Stimulated activated CD8-positive, alpha-beta memory T cell treated with anti-CD3 and anti-CD28 coated beads, Interleukin-4, amount 100 ng/mL, for 4 hours (primary cell): ENCODE measurements at places on chromosomes 6 and 20.
A peak's percentile ranks its signal among the peaks of the same experiment; 100 is the strongest.

DNA sequence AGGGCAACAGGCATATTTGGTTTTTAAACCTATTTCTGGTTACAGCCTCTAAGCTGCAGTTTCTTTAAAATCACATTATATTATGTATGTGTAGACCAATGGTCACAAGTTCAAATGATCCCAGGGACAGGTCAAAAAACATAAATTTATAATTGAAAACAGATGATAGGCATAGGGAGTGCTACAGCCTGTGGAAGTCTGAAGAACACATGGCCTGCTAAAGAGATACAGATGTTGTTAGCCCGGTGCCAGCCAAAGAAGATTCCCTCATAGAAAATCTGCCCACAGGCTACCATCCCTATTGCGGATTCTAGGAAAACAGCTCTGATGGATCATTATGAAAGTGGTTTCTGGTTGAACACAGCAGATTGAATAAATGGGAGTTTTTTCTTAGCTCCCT is 65.3 kb downstream of the NRSN1 start:
- no peak for DNase-seq

DNA sequence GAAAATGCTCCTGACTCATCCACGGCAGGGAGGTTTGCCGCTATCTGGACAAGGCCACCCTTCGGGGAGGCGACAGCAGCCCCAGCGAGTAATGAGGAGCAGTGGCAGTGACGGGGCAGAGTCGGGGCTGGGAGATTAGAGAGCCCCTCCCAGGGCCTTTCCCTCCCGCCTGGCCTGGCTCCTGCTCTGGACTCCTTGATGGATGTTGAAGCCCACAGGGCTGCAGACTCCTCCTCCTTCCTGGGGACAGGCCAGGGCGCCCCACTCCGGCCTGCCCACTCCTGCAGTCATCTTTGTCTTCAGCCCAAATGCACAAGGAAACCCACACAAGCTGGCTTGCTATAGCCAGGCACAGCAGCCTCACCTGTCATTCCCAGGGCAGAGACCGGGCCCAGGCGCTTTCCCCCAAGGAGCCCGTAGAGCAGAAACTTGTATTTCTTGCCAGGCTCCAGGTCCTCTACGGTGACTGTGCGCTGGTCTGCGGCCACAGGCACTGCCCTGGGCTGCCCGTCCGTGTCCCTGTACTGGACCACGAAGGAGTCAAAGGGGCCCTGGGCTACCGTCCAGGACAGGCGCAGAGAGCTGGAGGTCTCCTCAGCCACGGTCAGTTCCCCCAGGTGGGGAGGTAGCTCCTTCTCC is 7.7 kb downstream of the CYP21A2 start:
- DNase-seq: no peak

- DNase-seq: no peak
These were observed 66.5 kb upstream of the TFB1M start for GRCh38 chr6:155380666-155381332.

- no peak for DNase-seq
These were observed at the start of gene SLC52A3 for GRCh38 chr20:768426-768978. SLC52A3 (minus strand) TSS chr20:768500; CDS start chr20:765774, 2,726 bp downstream.

DNA sequence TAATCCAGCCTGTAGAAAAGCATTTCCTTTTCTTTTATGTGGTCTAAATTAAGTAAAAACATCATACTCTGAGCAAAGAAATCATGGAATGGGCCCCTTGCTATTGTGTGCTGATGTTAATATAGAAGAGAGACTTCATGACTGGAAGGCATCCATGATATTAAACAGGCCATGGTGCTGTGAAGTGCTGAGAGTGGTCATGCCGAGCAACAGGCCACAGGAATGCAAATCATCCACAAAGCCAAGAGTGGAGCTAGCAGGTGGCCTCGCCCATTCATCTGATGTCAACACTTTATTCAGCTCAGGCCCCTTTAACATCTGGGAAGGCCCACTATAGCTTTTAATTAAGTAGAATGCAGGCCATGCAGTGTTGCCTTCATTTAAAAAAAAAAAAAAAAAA is 115.2 kb upstream of the HMGCLL1 start:
- DNase-seq: no peak

GRCh38 chr20:45433316-45433715 is 17.4 kb downstream of the PIGT start:
- no peak for DNase-seq

- no peak for DNase-seq
These were observed 8.5 kb upstream of the SPAG4 start for GRCh38 chr20:35607003-35607735.

DNA sequence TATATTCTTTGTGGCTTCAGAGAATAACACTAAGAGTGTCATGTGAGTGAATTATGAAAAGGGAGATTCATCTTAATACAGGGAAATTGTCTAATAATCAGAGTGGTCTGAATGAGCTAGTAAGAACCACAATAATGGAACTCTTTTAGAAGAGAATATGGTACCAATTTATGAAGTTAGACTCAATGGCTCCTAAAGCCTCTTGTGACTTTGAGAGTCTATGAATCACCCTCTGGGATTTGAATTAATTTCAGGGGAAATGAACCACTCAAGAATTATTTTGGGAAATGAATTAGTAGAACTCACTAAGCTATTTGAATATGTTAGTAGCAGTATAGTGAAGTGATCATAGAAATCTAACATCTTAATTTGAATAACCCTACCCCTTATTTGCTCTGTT is 14.3 kb downstream of the PCMT1 start:
- no peak for DNase-seq

GRCh38 chr6:64665137-64665536 is 1029.5 kb downstream of the PHF3 start:
- DNase-seq: no peak

DNA sequence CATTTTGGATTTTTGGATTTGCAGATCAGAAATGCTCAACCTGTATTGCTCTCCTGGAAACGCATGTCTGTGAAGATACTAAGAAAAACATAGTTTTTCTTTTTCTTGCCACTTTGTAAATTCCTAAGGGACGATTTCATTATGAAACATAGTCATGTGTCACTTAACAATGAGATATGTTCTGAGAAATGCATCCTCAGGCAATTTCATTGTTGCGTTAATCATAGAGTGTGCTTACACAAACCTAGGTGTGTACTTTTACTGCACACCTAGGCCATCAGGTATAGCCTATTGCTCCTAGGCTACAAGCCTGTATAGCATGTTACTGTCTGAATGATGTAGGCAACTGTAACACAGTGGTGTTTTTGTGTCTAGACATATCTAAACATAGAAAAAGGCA is 13.4 kb upstream of the THEMIS start:
- no peak for DNase-seq

GRCh38 chr6:126444659-126445273 is 104.9 kb downstream of the CENPW start:
- DNase-seq: no peak

GRCh38 chr6:12228447-12229146 is 61.6 kb upstream of the EDN1 start:
- no peak for DNase-seq

GRCh38 chr6:137342607-137343190 is 123.5 kb upstream of the IFNGR1 start:
- no peak for DNase-seq

GRCh38 chr6:46491201-46491627 is at the start of gene RCAN2:
RCAN2 (minus strand) TSS chr6:46491449.
- no peak for DNase-seq

DNA sequence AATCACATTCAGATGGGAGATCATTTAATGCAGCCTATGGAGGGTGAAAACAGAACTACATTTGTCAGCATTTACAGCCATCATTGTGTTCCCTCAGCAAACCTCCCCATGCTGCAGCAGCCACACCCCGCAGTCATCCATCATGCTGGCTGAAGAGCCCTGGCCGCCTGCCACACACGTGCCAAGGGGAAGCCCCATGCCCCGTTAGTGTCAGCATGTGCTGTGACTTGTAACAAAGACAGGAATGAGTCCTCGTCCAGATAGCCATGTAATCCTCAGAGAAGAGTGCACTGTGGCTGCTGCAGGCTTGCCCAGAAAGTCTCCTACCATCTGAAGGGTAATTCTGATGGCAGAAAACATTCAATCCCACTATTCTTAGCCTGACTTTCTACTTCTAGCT is 1097.8 kb downstream of the KIF16B start:
- no peak for DNase-seq

DNA sequence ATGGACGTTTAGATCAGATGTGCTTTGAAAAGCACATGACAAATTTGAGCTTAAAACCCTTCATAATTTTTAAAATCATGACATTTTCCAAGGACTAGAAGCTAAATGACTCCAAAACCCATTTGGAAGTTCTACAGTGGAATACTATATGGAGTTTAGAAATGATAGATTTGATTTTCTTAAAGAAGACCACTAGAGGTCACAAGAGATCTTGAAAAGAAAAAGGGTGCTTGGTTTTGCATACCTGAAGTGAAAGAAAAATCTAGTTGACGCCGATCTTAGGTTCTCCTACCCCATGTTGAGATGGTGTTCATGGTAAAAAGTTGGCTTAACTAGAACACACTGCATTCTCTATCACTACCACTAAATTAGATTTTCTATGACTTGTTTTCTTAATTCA is 31.5 kb downstream of the CFAP61 start:
- DNase-seq: no peak

GRCh38 chr20:16005021-16005914 is 568.0 kb downstream of the KIF16B start:
- no peak for DNase-seq

GRCh38 chr6:131372535-131372934 is 200.5 kb upstream of the ARG1 start:
- DNase-seq: no peak

DNA sequence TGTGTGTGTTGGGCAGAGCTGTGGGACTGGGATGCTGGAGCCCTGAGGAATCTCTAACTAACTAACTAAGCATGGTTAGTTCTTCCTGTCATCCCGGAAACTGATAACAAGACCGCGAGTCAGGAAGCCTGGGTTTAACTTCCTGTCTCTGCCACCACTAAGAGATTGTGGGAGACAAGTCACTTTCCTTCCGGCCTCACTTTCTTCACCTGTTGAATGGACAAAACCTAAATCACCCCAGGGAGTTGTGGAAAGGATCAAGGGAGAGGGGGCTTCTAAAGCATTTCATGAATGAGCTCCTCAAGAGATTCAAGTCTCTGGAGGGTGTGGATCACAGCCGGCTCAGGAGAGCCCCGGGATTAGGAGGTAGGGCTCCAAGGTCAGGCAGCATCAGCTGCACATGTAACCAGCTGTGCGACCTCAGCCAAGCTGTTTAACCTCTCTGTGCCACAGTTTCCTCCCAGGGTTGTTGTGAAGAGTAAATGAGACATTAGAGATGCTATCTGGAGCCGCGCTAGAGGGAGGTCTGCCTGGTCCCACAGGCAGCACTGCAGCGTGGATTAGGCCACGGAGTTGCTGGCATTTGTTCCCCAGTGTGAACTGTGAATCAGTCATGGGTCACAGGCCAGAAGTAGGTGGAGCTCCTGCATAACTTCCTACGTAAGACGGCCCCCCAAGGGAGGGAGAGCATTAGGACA is 105.1 kb downstream of the TOX2 start:
- DNase-seq: no peak

DNA sequence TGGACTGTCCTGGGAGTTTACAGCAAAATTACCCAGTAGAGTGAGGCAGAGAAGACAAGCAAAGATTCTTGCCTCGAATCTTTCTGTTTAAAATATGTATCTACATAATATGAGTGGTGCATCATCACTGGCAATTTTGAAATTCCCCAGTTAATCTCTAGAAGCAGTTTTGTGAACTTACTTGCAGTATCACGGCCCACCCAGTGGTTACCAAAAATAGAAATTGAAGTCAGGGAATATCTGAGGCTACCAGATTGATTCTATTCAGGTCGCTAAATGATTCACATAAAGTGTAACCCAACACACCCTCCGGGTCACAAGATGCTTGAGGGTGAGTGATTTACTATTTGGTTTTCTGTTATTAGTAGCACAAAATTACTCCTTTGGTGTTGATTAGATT is 111.9 kb downstream of the PPP1R14C start:
- DNase-seq: no peak

GRCh38 chr6:32692019-32692418 is 25.6 kb upstream of the HLA-DQB1 start:
- DNase-seq: peak; percentile 15

DNA sequence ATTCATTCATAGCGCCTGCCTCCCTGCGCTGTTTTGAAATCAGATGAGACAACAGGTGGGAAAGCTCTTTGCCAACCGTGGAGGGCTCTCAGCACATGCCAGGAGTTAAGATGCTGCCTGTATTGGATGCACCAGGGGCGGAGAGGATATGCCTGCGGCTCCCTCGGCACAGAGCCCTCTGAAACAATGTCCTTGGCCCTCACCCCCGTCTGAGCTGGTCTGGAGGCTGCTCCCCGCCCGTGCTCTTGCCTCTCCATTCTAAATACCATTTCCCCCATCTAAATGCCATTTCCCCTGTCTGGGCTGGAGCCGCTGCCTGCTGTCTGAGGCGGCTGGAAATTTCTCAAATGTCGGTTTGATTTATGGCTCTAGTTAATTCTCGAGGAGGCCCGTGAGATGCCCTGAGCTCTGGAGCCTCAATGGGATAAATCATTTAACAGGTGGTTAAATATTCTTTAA is 50.8 kb upstream of the MLN start:
- DNase-seq: no peak

DNA sequence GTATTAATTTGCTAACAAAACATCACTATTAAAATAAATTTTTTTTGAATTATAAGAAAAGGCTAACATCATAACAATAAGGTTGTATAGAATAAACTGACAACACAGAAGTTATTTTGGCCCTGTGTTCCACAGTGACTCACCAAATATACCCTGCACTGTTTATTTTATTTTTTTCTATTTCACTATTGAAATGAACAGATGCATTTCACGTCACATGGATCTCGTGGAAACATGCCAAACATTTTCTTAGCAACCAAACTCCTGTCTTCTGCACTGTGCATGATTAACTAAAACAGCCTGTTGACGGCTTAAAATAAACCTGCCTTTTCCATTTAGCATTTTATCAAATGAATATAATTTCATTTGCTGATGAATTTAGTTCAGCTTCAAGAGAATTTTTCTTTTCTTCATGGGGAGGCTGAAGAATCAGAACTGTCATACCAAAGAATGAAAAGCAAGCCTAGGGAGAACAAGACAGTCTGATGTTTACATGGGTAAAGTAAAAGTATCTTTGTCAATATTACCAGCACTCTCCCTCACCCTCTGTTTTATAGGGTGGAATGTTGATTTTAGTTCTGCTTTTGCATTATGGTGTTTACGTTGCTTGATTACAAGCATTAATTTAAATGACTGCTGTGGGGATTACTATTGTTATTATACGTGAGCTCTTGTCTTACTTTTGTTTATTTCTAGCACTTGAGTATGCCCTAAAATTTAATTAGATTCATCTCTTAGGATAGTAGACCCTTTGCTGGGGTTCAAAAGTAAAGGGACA is 115.3 kb downstream of the LCA5 start:
- DNase-seq: no peak

- DNase-seq: no peak
These were observed 59.6 kb downstream of the NCOA7 start for GRCh38 chr6:125850361-125850760.

- DNase-seq: no peak
These were observed 700 bp upstream of the MCUR1 start for GRCh38 chr6:13814938-13815575.

DNA sequence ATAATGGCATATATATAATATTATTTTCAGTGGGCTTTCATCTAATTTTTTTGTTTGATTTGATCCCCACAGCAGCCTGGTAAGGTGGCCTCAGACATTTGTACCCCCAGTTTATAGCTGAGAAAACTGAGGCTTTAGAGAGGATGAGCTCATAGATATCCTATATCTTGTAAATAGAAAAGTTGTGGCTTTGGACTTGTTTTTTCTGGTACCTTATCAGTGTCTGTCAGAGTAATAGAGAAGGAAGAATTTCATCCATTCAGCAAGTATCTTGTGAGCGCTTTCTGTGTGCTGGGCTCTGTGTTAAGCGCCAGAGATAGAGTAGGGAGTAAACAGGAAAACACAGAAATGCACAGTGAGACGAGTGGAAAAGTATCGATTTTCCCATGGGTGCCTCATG is 27.9 kb downstream of the TAF11 start:
- DNase-seq: no peak
